ENCODE measurements at places on chromosomes 1 and 21.

GRCh38 chr1:112048421-112048820, 59.0 kb upstream of the KCND3 start:
- no peak for DNase-seq

- no peak for DNase-seq
These were observed 725 bp downstream of the RTCA start for GRCh38 chr1:100266741-100267140.

DNA sequence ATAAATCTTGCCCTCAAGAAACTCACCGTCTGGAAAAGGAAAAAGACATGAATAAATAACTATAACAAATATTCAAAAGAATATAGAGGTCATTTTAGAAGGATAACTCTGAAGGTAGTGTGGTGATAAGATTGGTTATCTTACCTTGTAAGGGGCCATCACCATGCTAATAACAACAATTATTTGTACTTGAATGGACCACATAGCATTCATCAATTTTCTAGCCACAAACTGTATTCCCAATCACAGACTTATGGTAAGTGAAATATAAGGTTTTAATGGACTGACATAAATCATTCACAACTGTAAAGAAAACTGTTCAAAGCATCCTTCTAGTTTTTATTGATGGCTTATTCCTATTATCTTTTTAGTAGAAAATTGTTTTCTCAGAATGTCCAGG, 57.8 kb downstream of the HMCN1 start:
- DNase-seq, result no peak

DNA sequence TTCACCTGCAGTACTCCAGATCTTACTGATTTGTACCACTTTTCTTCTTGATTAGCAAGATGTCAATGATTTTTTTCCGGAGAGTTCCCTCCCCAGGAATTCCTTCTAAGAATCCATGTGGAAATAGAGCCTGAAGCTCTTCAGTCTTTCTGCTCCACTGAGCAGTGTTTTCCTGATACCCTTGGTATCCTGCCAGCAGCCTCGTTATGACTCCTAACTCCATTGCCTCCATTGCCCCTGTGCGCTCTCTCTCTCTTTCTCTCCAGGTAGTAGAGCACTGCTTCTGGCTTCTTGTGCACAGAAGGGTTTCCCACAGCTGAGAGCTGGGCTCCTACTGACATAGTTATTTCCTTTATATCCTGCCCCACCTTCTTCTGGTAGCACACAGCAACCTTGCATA, 12.2 kb downstream of the UBE2U start:
- no peak for DNase-seq

DNA sequence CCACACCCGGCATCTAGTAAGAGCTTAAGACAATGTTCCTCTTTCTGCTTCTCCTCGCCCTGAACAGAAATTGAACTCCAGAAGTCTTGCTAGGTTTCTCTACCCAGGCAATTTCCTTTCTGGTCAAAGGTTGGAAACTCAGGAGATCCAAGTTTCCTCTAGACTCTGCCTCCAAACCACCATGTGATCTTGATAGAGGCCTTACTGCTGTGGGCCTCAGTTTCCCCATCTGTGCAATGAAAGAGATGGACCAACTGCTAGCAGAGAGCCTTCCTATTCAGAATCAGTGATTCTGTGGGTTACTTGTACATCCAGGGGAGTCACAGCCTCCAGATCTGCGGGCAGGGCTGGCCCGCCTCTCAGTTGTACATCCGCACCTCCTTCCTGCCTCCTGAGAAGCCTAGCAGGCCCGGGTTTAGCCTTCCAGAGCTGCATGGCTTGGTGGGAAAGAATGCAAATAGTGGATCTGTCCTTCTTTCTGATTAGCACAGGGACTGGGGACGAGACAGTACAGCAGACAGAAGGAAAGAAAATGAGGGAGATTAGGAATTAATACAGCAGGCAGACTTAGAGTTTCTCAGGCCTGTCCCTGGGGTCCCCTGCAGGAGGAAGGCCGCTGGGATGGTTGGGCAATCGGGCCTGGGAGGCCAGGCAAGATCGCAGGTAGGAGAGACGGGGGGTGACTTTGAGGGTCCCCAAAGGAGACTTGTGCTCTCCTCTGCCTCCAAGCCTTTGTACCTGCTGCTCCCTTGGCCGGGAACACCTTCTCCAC, 83.9 kb downstream of the PAX7 start:
- no peak for DNase-seq

DNA sequence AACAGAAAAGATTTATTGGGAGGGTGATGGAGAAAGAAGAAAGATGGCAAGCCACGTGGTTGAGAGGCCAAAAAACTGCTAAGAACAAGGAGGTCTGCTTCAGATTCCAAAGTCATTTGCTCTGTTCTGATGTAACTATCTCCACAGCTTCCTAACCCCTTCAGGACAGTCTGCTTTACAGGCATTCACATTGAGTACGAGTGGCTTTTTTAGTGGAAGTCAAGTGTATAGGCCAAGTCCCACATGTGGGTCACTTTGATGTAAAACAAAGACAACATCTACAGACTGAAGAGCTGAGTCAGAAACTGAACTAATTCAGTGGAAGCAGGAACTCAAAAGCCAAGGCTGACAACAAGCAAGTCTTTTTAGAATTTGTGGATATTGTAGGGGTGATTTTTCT, 128.7 kb upstream of the F3 start:
- DNase-seq, result no peak

DNA sequence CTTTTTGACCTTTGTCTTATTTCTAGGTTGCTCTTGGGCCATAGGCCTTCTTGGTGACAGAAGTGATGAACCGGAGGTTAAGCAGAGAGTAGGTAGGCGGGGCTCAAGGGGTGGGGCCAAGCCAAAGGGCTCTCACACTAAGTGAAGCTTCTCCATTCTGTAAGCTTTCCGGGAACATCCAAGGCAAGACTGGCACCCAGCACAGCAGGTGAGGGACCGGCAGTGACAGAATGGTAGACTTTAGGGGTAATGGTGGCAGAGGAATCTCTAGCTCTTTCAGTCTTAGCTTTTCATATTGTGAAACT, at the start of gene TNFAIP8L2:
Gene TNFAIP8L2 (plus strand): TSS at position 135 of the 305 bp plus-strand sequence. CDS start 2,049 bp downstream, outside the sequence.
- DNase-seq, result peak; percentile 49

DNA sequence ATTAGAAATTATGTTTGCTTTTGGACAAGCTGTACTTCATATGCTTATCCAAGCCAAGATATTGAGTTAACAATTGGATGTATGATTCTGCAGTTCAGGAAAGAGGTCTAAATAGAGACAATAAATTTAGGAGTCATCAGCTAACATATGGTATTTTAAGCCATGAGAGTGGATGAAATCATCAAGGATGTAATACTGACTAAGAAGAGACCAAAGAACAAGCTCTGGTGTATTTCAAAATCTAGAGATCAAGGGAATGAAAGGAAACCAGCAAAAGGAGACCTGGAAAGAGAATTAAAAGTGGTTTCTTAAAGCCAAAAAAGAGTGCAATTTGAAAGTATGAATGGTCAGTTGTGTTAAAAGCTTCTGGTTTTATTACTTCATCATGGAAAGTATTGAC, 183.6 kb upstream of the BEND5 start:
- no peak for DNase-seq

- no peak for DNase-seq
These were observed 239.0 kb downstream of the TOMM20 start for GRCh38 chr1:234889643-234890042.

GRCh38 chr1:234907940-234908405, 220.7 kb downstream of the TOMM20 start:
- DNase-seq, result no peak

DNA sequence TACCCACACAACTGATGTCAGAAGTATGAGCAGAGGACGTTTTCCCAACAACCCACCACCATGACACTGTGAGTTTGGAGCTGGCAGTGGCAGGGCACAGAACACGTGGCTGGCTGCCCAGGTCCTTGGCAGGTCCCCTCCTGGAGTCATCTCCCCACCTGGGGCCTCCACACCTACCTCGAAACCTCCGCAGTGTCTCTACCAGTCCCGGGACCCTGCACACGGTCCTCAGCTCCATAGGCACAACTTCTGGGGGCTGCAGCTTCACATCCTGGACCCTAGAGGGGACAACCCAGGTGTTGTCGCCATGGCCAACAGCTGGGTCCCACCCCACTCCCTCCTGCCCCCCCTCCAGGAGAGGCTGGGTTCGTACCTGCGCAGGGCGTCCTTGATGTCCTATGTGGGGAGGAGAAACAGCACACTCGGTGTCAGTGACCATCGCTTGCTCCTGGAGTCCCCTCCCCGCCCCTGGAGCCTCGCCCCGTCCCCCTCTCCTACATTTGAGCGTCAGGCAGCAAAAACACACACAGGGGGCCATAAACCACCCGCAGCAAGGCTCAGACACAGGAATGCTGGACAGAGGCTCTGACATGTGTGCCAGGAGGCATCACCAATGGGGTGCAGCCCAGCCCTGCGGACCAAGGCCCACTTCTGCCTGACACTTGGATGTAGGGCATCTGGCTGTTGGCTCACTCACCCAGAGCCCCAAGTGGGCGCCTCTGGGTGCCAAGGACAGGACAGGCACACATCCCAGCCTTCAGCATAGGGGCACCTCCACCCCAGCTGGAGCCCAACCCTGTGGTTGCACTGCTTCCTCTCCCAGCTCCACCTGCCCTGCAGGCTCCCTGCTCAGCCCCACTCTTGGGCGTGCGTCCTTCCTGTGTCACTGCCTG, 9.6 kb downstream of the TRIM11 start:
- no peak for DNase-seq

- no peak for DNase-seq
These were observed 18.5 kb downstream of the CLDN14 start for GRCh38 chr21:36461277-36461917.

DNA sequence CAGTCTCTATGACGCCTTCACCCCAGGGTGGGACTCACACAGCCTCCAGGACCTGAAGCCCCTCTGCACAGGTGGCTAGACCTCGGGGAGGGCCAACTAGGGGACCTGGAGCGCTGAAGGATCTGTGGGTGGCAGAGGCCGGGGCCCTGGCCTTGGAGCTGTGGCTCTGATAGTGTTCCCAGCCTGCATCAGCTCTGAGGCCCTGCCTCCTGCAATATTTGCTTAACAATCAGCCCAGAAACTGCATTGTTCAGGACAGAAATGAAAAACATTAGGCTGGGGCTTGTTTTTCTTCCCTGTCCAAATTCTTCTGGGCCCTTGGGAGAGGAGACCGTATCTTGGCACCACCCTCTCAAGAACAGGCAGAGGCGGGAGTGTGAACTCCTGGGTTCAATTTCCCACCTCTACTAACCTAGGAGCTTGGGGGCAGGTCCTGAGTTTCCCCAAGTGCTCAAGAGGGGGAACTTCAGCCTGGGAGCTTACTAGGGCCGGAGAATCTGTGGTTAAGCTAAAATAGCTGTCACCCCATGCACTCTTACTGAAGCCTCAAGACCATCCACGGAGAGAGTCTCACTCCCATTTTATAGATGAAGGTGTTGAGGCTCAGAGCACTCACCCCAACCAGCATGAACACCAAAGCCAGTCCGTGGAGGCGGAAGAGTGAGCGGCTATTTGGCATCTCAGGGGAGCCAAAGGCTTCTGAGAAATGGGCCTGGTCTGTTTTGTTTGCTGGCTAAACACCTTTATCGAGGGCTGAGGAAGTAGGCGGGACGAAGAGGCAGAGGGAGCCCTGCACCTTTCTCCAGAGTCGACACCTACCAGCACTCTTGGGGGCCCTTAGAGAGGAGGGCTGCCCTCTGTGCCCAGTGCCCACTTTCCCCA, 18.8 kb upstream of the CASZ1 start:
- DNase-seq, result no peak

DNA sequence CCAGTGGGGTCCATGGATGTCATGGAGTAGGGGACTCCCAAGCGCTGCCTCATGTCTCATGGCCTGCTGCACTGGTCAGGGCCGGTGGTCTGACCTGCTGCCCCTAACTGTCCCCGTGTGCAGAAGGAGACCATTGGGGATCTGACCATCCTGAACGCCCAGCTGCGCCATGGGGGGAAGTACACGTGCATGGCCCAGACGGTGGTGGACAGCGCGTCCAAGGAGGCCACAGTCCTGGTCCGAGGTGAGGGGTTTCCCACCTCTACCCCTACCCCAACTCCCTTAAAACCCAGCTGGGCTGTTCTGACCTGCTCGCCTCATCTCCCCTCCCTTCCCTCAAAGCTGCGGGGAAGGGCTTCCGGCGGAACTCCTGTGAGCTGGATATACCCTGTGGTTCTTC, 18.6 kb downstream of the TMEM81 start:
- DNase-seq, result no peak

- no peak for DNase-seq
These were observed 604.2 kb downstream of the LRRIQ3 start for GRCh38 chr1:73593804-73594203.

- DNase-seq, result no peak
These were observed 15.4 kb upstream of the SLC5A9 start for GRCh38 chr1:48207131-48207530.

DNA sequence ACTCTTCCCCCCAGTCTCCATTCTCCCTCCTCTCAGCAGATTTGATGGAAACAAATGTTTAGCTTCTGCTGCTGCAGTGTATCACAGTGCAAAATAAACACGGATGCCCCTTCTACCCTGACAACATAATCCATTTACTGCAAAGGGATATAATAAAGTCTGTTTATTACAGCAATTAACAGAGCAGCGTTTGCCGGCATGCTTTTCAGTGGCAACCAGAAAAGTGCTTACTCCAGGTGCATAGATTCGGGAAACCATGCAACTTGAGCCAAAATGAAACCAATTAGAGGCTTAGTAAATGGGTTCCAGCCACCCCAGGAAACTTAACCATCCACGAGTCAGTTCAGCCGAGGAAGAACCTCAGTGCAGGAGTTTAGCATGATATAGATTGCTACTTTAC, 12.9 kb upstream of the LEMD1 start:
- no peak for DNase-seq

DNA sequence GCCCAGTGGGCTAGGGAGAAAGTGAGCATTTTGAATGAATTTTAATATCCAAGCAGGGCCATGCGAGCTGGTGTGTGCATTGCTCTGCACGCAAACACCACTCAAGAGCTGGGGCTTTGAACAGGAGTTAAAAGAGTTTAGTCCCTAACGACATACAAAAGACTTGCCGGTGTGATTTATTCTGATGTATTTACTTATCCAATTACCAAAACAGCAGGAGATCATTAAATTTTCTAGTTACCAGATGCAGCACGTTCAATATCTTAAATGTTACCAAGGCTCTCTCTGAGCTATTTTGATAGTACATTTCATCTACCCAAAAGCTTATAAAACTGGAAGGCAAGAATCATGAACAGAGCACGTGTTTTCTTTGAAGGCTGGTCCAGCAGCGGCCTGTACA, 30.0 kb upstream of the DMRTA2 start:
- DNase-seq, result no peak

- DNase-seq, result no peak
These were observed 249.4 kb downstream of the NPHP4 start for GRCh38 chr1:5742801-5743200.

DNA sequence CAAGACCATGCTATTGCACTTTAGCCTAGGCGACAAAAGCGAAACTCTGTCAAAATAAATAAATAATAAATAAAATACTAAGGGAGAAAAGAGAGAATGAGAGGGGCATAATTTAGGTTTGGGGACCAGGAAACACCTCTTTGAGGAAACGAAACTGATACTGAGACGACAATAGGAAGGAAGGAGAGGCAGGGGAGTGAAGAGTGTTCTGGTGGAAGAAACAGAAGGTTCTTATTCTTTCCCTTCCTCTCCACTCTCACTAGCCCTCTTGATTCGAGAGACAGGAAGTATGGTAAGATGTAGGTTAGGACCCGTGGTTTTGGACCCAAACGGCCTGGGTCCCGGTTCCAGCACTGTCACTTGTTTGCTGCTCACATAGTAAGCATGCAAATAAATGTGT, 1.6 kb upstream of the NKAIN1 start:
- DNase-seq, result no peak

GRCh38 chr1:20573987-20574386, 14.9 kb upstream of the CDA start:
- DNase-seq, result no peak
